A549 (cell line): ENCODE measurements at places on chromosomes 12 and 14.
A peak's percentile ranks its signal among the peaks of the same experiment; 100 is the strongest.

DNA sequence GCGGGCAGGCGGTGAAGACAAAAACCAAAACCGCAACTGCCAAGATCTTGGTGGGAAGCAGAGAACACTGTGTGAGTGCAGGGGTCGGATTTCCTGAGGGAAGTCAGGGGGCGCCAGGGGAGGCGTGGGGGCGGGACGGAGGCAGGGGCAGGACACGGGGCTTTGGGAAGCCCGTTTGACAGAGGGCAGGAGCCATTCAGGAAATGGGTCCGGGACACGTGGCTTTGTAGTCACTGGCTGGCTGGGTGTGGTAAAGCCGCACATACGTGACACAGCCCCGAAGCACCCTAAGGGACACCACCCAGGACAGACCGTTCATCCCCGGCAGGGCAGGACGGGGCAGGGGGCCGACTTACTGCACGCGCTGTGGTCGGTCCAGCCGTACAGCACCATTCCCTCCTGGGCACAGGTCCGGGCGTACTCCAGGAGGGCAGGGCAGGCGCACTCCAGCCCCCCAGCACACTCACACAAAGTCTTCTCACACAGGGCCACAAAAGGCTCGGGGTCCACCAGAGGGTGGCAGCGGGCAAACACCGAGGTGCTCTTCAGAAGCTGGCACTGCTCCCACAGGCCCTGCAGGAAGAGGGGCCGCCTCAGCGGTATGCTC lies 49.4 kb downstream of the VWF start:
- no peak for DNase-seq

DNA sequence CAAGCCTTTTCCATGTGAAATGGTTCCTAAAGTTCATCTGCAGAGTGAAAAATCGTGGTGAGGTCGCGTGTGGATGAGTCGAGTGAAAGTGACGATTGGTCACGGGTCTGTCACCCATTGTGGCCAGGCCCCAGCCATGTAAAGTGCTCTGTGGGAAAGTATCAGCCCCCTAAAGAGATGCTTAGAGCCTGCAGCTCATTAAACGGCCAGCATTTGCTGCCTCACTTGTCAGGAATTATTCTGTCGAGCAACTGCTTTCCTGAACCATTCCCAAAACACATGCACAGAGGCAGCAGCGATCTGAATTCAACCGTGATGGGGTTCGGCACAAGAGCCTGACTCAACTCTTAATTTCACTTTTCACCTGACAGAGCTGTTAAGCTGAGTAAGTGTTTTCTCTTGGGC lies 16.0 kb downstream of the DBX2 start:
- no peak for DNase-seq

- DNase-seq = peak; percentile 85
These were observed 714.4 kb upstream of the TBX3 start for GRCh38 chr12:115398311-115398781.

GRCh38 chr12:131471946-131472732 lies 238.8 kb upstream of the SFSWAP start:
- no peak for DNase-seq

DNA sequence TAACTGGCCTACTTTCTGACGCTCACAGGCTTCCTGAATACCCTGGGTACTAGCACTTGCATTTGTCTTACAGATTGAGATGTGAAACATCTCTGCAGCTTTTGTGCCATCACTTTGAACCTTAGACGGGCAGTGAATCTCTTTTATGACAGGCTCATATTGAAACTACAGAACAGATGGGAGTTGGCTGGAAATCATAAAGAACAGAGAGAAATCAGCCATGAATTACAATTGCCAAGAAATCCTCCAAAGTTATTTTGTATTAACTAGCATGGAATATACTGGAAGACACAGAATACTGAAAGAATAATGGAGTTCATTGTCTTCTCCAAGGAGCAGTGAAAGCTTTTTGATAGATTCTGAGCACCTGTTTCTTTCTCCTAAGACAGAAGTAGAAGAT lies 32.7 kb downstream of the MYF5 start:
- DNase-seq = no peak

DNA sequence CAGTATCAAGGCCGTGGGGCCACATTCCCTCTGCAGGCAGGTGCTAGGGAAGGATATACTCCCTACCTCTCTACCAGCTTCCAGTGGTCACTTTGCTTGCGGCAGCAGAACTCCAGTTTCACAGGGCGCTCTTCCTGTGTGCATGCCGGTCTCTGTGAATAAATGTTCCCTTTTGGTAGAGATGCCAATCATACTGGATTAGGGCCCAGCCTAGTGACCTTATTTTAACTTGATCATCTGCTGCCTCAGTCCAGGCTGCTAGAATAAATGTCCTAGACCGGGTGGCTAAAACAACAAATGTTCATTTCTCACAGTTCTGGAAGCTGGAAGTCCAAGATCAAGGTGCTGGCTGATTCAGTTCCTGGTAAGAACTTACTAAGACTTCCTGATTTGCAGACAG lies 198.8 kb upstream of the TMEM132C start:
- DNase-seq = no peak

DNA sequence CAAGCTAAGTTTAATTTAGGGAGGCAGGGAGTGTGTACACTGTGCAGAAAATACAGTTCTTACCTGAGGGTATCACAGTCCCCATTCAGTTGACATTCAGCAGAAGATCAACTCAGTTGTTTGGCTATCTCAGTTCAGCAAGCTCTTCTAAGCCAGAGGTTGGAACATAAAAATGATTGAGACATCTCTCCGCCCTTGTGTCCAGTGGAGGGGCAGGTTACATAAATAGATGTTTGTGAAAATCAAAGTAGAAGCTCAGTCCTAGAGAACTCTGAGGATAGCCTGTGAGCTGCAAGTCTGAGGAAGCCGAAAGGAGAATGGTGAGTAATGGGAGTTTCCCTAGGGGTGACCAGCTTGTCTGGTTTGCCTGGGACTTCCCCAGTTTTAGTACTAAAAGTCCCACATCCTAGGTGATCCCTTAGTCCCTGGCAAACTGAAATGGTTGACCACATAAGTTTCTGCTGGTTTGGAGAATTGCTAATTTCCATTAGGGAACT lies 251.4 kb upstream of the ATP2B1 start:
- no peak for DNase-seq

GRCh38 chr12:81161680-81162079 lies 83.8 kb downstream of the ACSS3 start:
- no peak for DNase-seq

DNA sequence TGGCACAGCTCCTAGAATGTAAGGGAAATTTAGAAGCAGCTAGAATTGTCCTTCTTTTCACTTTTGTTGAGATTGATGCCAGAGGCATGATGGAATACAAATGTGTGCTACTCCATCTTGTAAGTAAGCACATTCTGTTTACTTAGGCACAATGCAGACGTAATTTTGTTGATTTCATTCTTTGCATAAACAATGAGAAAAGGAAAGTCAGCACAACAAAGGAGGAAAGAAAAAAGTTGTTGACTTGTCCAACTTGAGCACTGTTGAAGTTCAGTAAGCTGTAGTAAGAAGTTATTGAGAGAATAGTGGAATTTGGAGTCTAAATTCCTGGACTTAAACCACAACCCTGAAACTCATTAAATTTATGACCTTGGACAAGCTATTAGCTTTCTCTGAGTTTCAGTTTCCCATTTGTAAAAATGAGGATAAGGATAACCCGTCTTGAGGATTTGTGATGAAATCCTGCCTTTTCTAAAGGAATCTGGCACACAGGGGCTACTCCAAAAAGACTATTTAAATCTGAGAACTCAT lies 19.4 kb upstream of the CNTN1 start:
- no peak for DNase-seq

GRCh38 chr12:132824053-132824452 lies 4.6 kb downstream of the GOLGA3 start:
- no peak for DNase-seq

GRCh38 chr12:57724003-57724935 lies 14.3 kb downstream of the AGAP2 start:
- DNase-seq = no peak

DNA sequence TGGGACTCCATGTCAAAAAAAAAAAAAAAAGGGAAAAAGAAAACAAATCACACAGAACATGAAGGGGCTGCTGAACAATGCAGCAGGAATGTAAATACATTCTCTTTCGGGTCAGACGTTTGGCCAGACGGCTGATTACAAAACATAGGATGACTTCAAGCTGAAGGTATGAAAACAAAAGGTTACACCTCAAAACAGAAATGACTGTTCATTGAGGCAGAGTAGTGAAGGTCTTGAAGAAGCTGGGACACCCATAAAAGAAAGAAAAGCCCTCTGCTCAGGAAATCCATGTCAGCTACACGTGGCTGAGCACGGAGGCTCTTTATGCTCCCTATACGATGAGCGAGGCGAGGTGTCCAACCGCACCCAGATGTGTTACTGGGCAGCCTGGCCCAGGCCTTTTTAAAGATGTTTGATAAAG lies 37.7 kb downstream of the FGD4 start:
- peak; percentile 81 for DNase-seq

- DNase-seq = no peak
These were observed 229.5 kb downstream of the CACNA1C start for GRCh38 chr12:2282318-2282717.

- DNase-seq = no peak
These were observed 19.5 kb downstream of the COX16 start for GRCh38 chr14:70340002-70340401.

GRCh38 chr12:77040231-77040630 lies 25.1 kb downstream of the E2F7 start:
- DNase-seq = no peak

GRCh38 chr12:106601031-106601430 lies 18.2 kb downstream of the RFX4 start:
- DNase-seq = no peak

- no peak for DNase-seq
These were observed 46.5 kb downstream of the OR9K2 start for GRCh38 chr12:55172686-55173085.

DNA sequence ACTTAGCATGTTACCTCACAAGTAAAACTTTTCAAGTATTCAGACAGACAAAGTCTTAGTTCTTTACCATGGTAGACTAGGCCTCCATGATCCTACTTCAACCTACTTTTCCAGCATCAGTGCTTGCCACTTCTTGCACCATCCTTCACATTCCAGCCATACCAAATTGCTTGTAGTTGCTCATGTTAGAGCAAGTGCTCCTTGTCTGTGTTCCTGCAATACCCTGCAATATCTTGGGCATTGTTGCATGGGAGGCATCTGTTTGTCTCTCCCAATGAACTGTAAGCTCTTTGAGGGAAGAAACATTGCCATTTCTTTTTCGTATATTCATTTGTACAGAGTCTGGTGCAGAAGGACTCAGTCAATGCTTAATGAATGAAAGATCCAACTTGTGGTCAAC lies 78.0 kb downstream of the SRGAP1 start:
- no peak for DNase-seq

GRCh38 chr12:24950231-24950834 lies 1.4 kb upstream of the BCAT1 start:
- no peak for DNase-seq

DNA sequence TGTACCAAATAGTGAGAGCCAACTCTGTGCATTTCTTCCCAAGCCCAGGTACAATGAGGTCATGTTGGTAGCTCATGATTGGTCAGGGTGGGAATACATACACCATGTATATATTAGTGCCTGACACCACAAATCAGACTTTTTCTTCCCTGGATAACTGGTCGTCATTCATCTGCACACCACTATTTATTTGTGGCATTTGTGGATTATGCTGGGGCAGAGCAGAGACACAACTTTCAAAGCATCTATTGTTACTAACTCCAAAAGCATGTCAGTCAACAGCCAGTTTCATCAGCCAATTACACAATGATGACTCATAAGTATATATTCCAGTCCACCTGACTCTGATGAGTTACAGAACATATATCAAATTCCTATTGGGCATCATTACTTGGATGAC lies 181.7 kb downstream of the ADAMTS20 start:
- peak; percentile 17 for DNase-seq
